ENCODE measurements at places on chromosomes 4 and X. TPM values are rescaled to one million over a fixed set of nuclear protein-coding genes. Genes with fewer than 3 reads are reported as not detected.

Gene RENBP
- total RNA-seq, result not detected

DNA sequence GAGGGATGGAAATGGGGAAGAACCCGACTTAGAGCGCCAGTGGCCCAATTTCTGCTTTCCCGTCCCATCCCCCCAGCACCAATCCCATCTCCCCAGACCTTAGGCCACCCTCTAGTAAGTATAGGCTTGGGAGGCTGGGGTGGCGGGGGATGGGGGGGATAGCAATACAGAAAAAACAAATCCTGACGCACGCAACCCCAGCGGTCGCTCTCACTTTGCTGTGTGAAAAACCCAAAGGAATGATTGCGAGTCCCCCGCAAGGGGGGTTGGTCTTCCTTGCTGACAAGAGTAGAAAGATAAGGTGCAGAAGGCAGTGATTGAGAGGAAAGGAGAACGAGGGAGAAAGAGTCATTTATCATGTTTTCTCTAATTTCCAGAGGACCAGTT, 863 bp downstream of the CPE start:
- no peak for DNase-seq

Gene SLC9B1
- total RNA-seq, result not detected

Gene GPRASP1
- 0.43 TPM for total RNA-seq

GRCh38 chr4:174475528-174475927, 46.8 kb downstream of the HPGD start:
- no peak for DNase-seq

Gene USP26
- 20.9 TPM for total RNA-seq

Gene SLC10A7
- 5.6 TPM for total RNA-seq

Gene JADE3
- 7.6 TPM for total RNA-seq

- DNase-seq, result no peak
Measured at GRCh38 chrX:72634331-72634730, 61.7 kb upstream of the HDAC8 start.

Gene CCKAR
- not detected for total RNA-seq

DNA sequence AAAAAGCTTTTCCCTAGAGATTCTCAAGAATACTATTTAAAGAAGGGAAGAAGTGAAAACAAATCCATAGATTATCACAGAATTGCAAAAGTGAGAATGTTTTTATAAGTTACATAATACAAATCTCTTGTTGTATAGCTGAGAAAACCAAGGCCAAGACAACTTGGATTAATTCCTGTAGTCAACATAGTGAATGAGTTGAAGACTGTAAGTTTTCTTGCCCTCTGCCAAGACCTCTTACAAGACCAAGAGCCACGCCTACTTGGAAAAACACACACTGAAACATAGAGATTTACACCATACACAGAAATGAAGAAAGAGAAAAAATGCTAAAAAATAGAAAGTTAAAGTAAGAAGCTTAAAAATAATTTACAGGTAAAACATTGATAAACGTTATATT, 2024.0 kb downstream of the PCDH7 start:
- no peak for DNase-seq
